Prostate gland (tissue), 2 donors: ENCODE measurements at places on chromosomes 2 and 18. TPM values are rescaled to one million over a fixed set of nuclear protein-coding genes. Genes with fewer than 3 reads are reported as not detected.
A peak's percentile ranks its signal among the peaks of the same experiment; 100 is the strongest.

- DNase-seq, result no peak
Measured at GRCh38 chr2:145325485-145325884, 805.6 kb upstream of the ZEB2 start.

DNA sequence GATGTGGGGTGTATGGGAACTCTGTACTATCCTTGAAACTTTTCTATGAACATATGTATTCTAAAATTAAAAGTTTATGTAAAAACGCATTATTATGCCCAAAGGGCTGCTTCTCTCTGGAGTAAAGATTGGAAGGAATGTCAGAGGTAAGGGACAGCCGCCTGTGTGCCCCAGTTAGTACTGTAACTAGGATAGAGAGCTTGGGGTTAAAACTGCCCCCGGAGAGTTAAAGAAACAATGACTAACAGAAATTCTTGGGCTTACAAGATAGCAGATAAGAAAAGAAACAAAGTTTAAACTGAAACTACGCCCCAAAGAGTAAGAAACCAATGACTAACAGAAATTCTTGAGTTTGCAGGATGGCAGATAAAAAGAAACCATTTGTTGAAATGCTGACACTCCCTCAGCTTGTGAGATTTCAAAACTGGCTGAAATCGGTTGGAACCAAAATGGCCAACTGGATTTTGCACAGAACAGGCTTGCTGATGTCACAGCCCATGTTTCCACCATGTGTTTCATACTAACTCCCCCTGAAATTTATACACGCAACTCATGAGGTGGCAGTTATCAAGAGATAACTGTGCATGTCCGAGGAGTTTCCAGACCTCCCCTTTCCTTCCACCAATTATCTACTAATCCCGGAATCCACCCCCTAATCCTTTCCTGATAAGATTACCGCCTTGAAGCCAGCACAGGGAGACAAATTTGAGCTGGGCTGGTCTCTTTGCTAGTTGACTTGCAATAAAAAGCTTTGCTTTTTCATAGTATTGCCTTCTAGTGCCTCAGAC, 8.7 kb upstream of the TXNDC2 start:
- DNase-seq, result no peak

DNA sequence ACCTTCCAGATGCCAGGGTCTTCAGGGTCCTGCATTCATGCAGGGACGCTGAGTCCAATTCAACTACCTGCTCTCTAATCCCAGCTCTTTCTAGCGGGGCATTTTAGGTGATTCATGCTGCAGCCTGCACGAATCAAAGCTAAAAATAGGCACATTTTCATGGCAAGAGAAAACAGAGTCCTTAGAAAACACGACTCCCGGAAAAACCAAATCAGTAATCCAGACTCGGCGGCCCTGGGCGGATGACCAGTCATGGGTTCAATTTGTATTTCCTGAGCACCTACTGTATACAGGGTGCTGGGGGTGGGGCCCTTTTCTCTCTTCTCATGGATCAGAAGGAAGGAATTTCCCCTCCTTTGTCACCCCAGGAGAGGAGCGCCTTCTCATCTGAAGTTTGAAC, 64.4 kb downstream of the LONRF2 start:
- no peak for DNase-seq

DNA sequence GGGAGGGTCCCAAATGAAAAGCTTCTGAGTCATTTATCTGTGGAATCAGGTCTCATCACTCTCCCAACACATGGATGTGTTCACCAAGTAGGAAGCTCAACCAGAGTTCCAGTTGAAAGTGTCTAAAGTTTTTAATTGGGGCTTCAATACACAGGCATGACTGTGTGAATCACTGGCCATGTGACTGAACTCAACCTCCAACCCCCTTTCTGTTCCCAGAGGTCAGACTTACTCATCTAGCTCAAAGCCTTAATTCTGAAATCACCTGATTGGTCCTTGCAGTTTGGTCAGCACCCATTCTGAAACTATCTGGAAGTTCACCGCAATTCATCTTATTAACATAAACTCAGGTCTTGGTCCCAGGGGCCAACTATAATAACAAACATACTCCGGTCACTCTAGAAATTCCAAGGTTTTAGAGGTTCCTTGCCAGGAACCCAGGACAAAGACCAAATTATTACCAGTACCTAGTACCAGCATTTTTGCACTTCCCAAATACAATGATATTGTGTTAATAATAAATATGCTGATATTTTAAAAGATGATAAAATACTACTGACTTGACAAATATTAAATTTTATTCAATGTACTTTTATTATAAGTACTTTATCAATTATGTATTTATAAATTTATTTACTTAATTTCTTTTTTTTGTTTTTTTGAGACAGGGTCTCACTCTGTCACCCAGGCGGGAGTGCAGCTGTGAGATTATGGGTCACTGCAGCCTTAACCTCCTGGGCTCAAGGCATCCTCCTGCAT, 10.7 kb upstream of the RBM45 start:
- DNase-seq, result no peak

- no peak for DNase-seq
Measured at GRCh38 chr2:135130751-135131150, 78.7 kb downstream of the RAB3GAP1 start.

- peak; percentile 44 for DNase-seq
Measured at GRCh38 chr18:70454704-70455322, 166.0 kb downstream of the SOCS6 start.

- DNase-seq, result no peak
Measured at GRCh38 chr2:95030496-95030895, 5.0 kb downstream of the MAL start.

GRCh38 chr2:222404151-222404905, 20.0 kb upstream of the SGPP2 start:
- no peak for DNase-seq

- no peak for DNase-seq
Measured at GRCh38 chr2:176039375-176039774, 37.3 kb upstream of the LNPK start.

- no peak for DNase-seq
Measured at GRCh38 chr2:58930537-58930936, 689.4 kb upstream of the FANCL start.

DNA sequence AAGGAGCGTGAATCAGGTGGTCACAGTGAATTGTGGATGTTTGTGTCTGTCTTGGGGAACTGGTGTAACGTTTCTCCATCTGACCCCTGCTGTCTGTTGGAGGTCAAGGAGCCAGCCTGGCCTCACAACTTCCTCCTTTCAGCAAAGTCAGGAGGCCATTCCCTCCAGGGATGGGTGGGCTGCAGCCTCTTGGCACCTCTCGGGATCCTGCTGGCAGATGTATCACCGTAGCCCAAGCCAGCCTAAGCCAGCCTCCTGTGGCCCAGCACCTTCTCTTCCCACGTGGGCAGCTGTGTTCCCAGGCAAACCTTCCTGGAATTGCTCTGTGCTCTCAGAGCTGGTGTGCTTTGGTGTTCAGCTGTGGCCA, 30.5 kb downstream of the HPCAL1 start:
- no peak for DNase-seq

GRCh38 chr2:79368116-79368630, 144.7 kb upstream of the CTNNA2 start:
- DNase-seq, result no peak

DNA sequence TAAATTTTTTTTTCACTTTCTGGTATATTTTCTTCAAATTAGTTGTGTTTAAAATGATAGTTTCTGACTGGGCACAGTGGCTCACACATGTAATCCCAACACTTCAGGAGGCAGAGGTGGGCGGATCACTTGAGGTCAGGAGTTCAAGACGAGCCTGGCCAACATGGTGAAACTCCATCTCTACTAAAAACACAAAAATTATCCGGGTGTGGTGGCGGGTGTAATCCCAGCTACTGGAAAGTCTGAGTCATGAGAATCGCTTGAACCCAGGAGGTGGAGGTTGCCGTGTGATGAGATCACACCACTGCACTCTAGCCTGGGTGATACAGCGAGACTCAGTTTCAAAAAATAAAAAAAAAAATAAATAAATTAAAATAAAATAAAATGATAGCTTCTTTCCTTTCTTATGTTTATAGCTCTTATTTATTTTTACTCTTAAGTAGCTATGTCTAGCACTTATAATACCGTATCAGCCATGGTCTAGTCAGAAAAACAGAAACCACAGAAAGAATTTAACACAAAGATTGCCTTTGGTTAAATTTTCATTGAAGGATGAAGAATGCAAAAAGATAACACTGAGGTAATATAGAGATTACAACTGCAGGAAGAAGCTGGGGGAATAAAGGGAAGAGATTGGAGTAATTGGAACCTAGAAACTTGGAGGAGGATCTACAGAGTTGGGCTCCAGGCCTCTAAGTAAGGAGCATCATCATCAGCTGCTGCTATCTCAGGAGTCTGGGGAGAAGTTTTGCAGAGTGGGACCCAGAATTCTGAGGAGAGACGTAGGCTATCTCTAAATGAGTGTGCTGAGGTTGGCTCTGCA, 54.7 kb upstream of the MBOAT2 start:
- DNase-seq, result no peak

GRCh38 chr18:32032609-32033008, 14.0 kb downstream of the RNF125 start:
- no peak for DNase-seq

DNA sequence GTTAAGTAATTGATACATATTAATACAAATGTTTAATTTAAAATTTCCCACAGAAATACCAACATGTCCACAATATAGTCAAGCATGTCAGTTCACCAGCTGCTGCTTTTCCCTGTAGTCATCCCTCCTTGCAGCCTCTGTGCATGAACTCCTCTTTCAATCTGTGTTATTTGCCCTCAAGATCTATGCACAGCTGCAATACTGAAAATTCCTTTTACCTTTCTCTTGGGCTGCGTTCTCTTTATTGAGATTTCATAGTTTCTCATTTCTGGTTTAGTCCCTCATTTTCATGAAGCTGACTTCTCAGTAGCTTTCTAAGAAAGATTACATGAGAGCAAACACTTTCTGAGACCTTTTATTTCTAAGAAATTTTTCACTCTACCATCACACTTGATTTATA, 464.9 kb downstream of the PARD3B start:
- no peak for DNase-seq

DNA sequence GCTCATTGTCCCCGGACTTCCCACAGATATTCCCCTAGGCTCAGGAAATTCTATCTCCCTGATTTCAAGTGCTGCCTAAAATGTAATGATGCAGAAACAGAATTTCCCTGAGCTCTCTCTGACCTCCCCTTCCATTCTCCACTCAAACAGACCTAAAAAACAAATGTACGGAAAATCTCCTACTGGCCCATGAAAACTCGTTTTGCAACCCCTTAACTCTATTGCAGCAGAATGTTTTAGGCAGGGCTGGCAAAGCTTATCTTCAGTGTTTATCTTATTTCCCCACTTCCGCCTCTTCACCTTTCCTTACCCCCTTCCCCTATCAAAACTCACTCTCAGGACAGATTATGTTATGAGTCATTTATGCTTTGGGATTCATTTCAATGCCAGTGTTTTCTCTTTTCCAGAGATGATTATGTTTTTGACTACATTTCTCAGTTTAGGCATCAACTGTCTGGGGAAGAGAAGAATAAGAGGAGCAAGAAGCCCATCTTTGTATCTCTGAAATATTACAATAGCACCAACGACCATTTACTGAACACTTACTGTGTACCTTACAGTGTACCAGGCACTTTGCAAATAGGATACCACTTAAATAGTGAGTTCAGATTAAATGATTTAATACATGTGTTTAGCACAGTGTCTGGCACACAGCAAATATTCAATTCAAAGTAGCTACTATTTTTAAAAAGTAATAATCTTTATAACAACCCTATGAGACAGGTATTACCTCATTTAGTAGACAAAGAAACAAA, 53.9 kb upstream of the STPG4 start:
- no peak for DNase-seq

DNA sequence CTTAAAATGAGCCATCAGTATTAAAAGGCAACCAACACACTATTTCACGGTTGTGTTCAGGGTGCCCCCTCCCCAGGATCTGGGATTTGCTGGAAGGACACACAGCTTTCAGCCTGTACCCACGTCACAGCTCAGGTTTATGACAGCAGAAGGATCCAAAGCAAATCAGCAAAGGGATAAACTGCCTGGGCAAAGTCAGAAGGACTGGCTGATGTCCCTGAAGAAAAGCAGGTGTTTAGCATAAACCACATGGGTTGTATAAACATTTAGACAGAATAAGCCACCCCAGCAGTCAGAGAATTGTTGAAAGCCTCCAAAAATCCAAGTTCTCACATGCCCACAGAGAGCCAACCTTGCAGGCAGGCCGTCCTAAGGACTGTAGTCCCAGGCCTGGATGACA, 63.9 kb downstream of the CD226 start:
- no peak for DNase-seq

- DNase-seq, result no peak
Measured at GRCh38 chr18:79805211-79805887, 7.6 kb downstream of the KCNG2 start.

GRCh38 chr2:84131278-84131830, 327.7 kb downstream of the SUCLG1 start:
- DNase-seq, result no peak

Gene CCDC93
- 9.6 TPM for total RNA-seq

Gene MRPL33
- total RNA-seq, result 140 TPM

Gene ZBTB7C
- 48.9 TPM for total RNA-seq

Gene DSC2
- 29.1 TPM for total RNA-seq

Gene SOX11
- not detected for total RNA-seq

Gene FBXO41
- 4.2 TPM for total RNA-seq

Gene KANSL1L
- 40.3 TPM for total RNA-seq

Gene LOXHD1
- not detected for total RNA-seq

Gene IL36RN
- total RNA-seq, result not detected

Gene RBMS1
- total RNA-seq, result 22.8 TPM
